ENCODE measurements at places on chromosomes 3 and 15. TPM values are rescaled to one million over a fixed set of nuclear protein-coding genes. Genes with fewer than 3 reads are reported as not detected.

The PLCB2 gene
- total RNA-seq, result 11.2 TPM

The RABL3 gene
- 12.8 TPM for total RNA-seq

The CAMKV gene
- total RNA-seq, result 2.3 TPM

The GUCA1C gene
- total RNA-seq, result not detected

The ATP8B4 gene
- 0.51 TPM for total RNA-seq

The ZCWPW2 gene
- total RNA-seq, result 0.60 TPM

The RTP3 gene
- total RNA-seq, result not detected

The IL17RD gene
- total RNA-seq, result 0.25 TPM

The C3orf33 gene
- 5.3 TPM for total RNA-seq

The GPR171 gene
- total RNA-seq, result not detected

The CHL1 gene
- total RNA-seq, result not detected

The LRRC2 gene
- total RNA-seq, result not detected

The MORC1 gene
- 0.31 TPM for total RNA-seq

The ANKRD63 gene
- 1.8 TPM for total RNA-seq

The PPIP5K1 gene
- total RNA-seq, result 48.4 TPM

The SERPINI1 gene
- 2.8 TPM for total RNA-seq

The NOX5 gene
- total RNA-seq, result not detected

The PRKCD gene
- total RNA-seq, result 15.7 TPM

The MNS1 gene
- 2.5 TPM for total RNA-seq

The GRM7 gene
- not detected for total RNA-seq

All from K562 (cell line).